ENCODE measurements at places on chromosomes 4 and X.

- DNase-seq, result no peak
Measured at GRCh38 chr4:83267121-83267829, 17.3 kb downstream of the COQ2 start.

- no peak for DNase-seq
Measured at GRCh38 chr4:71377561-71377960, 38.7 kb downstream of the SLC4A4 start.

- DNase-seq, result no peak
Measured at GRCh38 chr4:126396703-126397102, 1081.9 kb downstream of the FAT4 start.

- DNase-seq, result no peak
Measured at GRCh38 chrX:153342762-153343558, 9.0 kb downstream of the ZNF275 start.

- no peak for DNase-seq
Measured at GRCh38 chr4:25367004-25367621, 9.9 kb upstream of the ANAPC4 start.

GRCh38 chr4:8662776-8663175, 70.2 kb downstream of the CPZ start:
- no peak for DNase-seq

DNA sequence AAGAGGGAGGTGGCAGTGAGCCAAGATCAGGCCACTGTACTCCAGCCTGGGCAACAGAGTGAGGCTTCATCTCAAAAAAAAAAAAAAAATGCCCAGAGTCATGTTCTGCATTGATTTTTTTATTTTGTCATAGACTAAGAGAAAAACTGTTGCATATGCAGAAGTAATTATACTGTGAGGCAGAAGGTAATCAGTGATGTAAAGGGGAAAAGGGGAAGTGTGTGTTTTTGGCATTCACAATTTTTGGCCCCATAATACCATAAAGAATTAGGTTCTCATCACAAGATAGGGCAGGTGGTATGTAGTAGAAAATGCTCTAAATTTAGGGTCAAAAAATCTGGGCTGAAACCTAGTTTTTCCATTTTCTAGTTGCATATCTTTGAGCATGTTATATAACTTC, 47.3 kb upstream of the GAB1 start:
- DNase-seq, result no peak

Measured in activated CD8-positive, alpha-beta memory T cell treated with anti-CD3 and anti-CD28 coated beads for 1 hour (primary cell).